Renal cortical epithelial cell (primary cell): ENCODE measurements at places on chromosomes 7 and 10.

DNA sequence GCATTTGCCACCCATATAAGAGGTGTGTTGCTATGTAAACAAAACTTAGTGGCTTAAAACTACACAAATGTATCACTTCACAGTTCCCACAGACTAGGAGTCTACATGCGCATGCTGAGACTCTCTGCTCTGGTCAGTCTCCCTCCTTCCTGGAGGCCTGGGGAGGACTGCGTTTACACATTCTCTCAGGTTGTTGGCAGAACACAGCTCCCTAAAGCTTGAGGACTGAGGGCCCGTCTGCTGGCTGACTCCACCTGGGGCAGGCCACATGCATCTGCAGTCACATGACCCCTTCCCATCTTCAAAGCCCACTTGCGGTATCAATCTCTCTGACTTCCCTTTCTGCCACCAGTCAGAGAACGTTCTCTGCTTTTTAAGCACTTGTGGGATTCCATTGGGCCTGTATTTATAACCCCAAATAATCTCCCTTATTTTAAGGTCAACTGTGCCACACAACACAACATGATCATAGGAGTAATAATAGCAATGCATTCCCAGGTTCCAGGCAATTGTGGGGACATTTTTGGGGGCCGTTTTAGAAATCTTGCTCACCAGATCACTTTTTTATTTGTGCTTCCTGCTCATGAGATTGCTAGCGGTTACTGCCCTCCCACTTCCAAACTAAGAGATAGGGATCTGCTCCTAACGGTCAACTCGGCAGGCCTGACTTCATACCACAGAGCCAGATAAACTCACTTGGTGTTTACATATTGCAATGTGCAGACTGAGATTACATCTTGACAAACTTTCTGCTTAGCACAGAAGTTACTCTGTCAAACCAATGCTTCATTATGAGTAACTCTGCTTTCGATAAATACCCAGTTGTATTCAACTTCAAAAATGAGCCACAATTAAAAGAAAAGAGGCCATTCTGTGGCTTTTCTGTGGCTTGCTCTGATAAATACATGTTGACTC is 96.3 kb downstream of the ALOX5 start:
- DNase-seq = peak; percentile 25

DNA sequence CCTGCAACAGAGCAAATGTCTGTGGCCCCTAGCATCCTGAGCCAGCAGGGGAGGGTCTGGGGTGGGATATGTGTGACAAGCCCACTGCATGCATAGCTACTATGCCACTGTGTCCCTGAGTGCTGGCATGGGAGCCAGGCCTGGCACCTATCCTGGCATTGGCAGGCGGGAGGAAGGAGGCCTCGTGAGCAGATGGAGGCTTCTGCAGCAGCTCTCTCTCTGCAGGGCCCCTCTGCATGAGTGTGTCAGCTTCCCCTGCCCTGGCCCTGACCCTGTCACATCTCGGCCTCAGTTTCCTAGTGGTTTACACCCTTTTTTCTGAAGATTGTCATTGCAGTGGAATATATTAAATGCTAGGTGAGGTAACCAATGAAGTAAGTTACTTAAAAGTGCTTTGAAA is 13.1 kb upstream of the IMPDH1 start:
- no peak for DNase-seq

DNA sequence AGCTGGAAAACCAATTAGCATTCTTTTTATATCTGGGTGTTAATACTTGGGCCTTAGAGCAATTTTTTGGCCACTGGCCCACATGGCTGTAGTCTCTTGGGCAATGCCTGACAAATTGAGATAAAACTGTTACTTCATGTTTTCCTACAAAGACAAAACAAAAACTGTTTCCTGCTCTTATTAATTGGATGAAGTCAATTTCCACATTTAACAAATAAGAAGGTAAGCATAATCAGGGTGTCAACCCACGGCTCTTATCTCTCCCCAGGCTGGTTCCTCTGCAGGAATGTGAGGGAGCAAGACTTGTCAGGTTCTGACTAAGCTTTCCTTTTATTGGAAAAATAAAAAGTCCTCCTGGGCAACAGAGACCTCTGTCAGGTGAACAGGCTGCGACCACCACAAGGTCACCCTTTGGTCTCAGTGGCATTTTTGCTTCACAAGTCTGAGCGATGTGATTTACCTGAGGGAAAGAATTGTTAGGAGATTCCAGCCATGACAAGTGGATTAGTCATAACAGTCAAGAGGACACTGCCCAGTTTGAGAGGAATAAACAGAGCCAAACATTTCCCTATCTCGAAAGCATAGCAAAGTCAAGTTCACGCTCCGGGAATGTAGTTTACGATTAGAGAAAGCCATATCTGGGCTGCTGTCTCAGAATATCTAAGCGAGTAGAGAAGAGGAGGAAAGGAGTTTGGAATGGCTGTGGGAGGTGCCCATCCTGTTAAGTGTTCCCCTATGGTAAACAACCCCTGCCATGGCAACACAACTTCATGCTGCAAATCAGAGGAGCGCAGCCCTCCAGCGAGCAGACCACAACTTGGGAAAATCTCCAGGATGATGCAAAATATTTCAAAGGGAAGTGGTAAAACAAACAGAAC is 144.4 kb downstream of the TES start:
- peak; percentile 99 for DNase-seq

DNA sequence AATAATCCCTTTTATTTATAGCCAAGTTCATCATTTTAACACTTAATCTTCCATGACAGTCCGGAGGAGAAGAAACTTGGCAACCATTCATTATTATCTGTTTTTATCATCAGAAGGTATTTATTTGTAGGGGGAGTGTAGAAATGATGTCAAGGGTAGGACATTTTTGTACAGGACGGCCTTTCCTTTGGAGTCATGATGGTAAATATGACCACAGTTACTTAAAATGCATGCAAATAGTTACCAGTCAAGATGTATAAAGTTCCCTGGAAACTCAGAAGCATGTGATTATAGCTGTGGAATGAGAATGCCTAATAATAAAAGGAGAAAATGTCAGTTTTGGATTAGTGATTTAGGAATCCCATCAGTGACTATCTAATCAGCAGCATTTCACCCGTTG is 183.1 kb upstream of the PRPS1L1 start:
- DNase-seq = no peak

- peak; percentile 8 for DNase-seq
Observed at GRCh38 chr10:95217476-95217875, 23.4 kb downstream of the ACSM6 start.

DNA sequence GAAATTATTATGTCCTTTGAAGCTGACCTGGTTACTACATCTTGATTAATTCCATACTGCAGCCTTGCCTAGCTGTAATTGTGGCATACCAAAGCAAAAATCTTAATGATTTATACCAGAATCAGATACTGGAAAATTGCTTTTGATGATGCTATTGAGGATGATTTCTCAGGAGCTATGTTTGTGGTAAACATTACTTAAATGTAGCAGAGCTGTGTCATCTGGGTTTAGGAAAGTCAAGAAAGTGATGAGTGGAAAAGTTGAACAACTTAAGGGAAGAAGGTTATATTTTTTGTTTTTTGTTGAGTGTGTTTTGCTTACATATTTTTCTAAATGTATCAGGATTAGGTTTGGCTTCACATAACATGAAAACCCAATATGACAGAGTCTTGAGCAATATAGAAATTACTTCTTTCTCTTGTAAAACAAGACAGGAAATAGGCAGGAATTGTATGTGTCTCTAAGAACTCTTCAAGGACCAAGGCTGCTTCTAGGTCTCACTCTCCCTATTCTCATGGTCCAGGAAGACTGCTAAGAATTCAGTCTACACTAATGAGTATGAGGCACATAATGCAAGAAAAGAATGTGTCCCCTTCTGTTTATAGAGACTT is 87.6 kb upstream of the MTPN start:
- no peak for DNase-seq

DNA sequence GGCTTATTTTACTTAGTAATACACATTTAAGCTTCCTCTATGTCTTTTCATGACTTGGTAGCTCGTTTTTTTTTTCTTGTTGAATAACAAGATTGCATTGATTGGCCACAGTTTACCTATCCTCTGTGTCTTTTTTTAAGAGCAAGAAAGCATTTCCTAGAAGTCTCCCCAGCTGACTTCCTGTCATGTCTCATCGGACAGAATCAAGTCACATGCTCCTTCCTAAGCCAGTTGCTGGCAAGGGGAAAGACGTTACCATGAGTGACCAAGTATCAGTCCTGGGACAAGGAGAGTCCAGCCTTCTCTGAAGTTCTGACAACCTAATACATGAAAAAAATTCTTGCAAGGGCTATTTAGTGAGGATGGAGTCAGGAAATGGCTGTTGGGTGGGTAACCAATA is 24.9 kb upstream of the SFRP5 start:
- peak; percentile 19 for DNase-seq
